ENCODE measurements at places on chromosomes 6 and 20.
A peak's percentile ranks its signal among the peaks of the same experiment; 100 is the strongest.

DNA sequence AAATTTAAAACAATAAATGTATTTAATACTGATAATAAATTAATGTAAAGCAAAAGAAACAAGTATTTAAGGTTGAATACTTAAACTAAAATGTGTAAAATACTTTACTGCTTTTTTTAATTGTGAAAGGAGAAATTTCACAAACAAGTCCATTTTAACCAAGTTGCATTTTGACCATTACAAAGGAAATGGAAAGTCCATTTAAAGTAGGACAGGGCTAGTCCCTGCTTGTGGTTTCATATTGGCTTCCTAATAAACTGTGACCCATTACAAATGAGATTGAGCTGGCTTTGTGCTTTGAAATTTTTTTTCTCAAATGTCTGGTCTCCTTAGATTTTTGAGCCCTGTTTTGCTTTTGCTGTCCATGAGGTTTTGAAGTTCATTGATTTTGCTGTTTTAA, 527.6 kb downstream of the MAFB start:
- no peak for DNase-seq

GRCh38 chr6:111361648-111362047, 121.4 kb downstream of the REV3L start:
- no peak for DNase-seq

DNA sequence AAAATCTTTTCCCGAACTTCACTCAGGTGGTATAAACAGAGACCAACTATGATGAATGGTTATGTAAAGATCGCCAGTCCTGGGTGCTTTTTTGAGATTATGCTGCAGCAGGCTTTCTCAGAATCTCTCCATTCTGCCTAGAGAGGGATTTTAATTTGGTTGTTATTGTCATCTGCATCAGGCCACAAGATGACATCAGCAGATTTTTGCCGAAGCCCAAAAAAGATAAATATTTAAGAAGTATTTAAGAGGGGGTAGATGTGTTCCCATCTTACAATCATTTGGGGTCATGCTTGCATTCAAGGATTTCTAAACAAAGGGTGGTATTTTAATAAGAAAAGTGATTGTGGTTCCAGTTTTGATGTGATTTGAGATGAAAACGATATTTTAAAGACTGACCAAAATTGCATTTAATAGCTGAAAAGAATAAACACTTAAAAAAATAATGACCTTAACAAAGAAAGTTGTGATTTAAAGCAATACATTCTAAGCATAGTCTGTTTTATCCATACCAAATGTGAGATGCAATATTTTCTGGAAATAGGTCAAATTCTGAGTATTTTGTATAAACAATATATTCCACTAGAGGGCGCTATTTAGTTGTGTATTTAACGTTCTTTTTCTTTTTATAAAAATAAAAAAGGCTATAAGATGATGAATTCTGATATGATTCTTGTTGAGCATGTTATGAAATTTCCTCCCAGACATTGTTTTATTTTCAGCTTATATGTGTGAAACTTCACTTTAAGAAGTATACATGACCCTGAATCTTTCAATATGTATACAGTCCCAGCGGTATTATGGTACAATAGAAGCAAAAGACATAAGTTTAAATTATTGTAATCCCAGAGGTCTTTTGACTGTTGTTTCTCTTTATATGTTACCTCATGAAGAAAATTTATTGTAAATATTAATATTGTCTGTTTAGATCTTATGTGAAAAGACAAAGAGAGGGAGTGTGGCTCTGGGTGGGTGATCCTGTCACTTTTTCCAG, 51.0 kb upstream of the ZFP64 start:
- DNase-seq: no peak

DNA sequence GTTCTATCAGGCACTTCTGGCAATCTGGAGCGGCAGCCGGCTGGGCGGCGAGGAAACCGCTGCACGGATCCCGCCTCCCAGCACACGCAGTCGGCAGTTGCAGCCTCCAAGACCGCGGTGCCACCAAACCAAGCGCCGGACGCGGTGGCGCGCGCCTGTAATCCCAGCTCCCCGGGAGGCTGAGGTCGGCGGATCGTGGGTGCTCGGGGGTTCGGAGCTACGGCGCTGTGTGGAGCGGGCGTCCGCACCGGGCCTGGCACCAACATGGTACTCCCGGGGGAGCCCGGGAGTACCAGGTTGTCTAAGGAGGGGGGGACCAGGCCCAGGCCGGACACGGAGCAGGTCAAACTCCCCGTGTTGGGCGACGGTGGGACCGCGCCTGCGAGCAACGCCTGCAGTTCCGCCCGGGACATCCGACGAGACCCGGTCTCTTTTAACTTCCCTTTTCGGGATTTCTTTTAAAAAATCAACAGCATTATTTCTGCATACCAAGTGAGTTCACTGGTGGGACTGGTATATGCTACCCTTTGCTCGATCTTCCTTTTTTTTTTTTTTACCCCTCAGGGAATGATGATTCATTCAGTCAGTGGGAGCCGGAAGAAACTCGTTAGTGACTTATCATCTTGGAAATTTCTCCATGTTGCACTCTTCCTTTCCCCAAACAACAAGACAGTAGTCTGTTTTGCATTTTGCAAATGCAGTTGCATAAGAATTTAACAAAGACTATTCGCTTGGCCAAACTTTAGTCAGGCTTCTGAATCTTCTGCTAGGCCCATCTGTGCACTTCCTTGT, 27.6 kb downstream of the ZNF311 start:
- no peak for DNase-seq

- no peak for DNase-seq
Observed at GRCh38 chr20:4102381-4102780, 87.0 kb upstream of the RNF24 start.

- no peak for DNase-seq
Observed at GRCh38 chr6:28969129-28969528, 36.0 kb downstream of the ZNF311 start.

DNA sequence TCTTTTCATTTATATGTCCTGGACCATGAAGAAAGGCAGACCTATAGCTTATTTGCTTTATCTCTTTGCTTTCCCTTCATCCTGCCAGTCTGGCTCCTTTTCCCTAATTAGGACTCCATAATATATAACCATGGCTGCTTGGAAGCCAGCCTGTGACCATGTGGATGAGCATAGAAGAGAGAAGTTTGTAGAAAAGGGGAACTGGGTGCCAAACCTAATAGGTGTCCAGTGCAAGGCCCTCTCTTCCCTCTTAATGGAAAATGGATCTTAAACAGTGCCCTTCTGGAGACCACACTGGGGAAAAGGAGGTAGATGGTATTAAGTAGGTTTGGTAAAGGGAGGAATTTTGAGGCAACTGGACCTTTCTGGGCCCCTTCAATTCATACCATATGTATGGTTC, 16.7 kb upstream of the OSTM1 start:
- no peak for DNase-seq

GRCh38 chr6:155171109-155171746, 92.6 kb upstream of the CLDN20 start:
- DNase-seq: peak; percentile 48

DNA sequence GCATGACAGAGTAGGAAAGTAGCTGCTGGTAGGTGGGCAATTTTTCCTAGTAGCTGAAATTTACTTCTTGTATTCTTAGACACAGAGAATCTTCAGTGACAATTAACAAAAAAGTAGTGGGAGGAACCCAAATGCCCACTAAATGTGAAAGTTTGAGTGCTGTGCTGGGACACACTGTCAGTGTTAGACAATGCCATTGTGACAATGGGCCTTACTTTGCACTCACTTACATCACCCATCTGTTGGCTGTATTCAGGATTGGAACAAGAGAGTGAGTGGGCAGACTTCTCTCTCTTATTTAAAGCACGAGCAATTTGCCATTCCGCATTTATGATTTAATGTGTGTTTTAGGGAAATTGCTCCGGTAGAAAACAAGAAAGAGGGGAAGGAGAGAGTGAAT, 662.5 kb downstream of the CBLN4 start:
- no peak for DNase-seq

DNA sequence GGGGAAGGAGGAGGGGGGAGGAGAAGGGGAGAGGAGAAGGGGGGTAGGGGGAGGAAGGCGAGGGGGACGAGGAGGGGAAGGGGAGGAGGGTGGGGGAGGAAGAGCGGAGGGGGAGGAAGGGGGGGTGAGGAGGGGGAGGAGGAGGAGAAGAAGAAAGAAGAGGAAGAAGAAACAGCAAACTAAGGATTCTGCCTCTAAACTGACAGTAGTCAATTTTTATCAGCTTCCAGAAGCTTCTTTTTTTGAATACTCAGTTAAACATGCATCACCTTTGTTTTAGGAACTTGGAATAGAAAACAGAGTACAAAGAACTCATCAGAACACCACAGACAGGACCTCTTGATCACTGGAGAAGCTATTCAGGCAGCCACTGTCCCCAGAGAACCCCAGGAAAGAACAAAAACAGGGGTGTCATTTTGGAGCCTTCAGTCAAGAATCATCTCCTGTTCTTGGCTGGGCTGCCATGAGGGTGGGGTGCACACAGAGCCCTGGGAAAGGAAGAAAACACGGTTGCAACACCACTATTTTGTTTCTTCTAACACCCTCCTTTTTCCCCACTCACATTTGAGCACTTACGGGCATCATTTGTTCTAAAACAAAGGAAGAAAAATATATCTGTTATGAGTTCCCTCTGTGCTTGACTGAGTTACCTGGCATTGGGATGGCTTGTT, 67.4 kb downstream of the TMEM170B start:
- DNase-seq: no peak

DNA sequence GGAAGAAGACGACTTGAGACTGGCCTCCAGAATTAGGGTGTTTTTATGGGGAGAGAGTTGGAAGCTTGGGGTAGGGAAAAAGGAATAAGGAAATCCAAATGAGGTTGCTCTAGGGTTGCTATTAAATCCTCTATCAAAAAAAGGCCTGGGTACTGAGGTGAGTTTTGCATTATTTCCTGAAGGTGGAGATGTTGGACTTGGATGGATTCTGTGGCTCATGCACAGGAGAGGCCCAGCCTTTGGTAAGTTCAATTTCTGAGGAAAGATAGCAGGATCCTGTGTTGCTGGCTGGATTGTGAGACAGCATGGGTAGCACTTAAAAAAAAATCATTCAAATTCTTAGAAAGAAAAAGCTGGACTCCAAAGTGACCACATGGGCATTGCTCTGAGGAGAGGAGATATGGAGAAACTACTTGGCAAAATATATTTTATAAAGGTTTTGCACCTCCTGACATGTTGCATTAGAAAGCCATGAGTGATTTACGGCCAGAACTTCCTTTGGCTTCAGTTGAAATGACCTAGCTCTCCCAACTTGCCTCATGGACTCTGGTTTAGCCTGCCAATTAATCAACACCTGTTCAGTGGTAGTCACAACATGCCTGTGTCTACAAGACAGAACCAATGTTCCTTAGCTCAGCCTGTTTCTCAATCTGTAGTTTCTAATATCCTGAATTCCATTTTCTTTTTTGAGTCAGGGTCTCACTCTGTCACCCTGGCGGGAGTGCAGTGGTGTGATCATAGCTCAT, 152.1 kb upstream of the RALGAPA2 start:
- no peak for DNase-seq

DNA sequence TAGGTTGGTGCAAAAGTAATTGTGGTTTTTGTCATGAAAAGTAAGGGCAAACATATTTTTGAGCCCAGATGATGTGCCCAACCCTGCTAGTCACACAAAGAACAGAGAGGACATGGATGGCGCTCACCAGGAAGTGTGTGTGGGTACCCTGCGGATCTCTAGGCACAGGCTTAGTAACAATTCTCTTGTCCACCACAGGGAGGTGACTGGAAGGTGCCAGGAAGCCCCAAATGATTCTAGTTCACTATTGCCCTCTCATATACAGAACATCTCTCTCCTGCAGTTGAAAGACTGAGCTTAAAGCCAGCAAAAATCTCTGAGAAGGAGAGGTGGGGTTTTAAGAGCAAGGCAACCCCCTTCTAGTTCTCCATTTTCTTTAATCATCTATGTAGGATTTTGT, 272.1 kb upstream of the TAB2 start:
- DNase-seq: no peak

GRCh38 chr20:36155991-36156390, 1.5 kb downstream of the EPB41L1 start:
- no peak for DNase-seq

DNA sequence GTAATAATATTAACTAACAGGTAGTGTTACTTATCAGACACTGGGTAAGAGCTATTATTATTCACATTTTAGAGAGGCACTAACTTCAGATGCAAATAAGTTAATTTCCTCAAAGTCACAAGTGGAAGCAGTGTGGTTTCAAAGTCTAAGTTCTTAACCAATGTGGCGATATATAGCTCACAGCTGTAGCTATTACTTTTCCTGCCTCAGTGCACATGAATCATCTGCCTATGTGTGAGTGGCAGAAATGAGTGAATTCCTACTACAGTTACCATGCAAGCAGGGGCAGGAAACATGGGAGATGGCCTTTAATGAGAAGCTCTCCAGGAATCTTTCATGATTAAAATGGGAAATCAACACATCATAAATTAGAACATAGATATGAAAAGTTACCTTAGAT, 126.2 kb upstream of the EYA4 start:
- DNase-seq: no peak

DNA sequence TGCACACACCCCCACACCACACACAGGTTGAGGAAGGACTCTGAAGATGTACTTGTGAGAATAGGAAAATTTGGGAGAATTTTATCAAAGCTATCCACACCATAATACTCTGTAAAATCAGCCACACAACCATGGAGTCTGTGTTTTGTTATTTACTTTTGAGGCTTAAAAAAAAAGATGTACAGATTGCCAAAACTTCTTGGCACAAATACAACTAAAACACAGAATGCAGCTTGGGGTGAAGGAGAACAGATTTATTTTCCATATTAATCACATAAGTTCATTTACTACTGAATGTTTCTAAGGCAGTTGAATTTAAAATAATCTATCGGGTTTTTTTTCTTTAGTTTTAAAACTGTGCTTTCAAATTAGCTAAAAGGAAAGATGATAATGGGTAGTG, 32.8 kb upstream of the KCNQ5 start:
- no peak for DNase-seq

- DNase-seq: no peak
Observed at GRCh38 chr6:65191471-65191870, 515.6 kb downstream of the EYS start.

- no peak for DNase-seq
Observed at GRCh38 chr6:5373430-5373829, 112.1 kb downstream of the FARS2 start.

GRCh38 chr6:33199687-33200218, 712 bp downstream of the RXRB start:
- DNase-seq: peak; percentile 80

DNA sequence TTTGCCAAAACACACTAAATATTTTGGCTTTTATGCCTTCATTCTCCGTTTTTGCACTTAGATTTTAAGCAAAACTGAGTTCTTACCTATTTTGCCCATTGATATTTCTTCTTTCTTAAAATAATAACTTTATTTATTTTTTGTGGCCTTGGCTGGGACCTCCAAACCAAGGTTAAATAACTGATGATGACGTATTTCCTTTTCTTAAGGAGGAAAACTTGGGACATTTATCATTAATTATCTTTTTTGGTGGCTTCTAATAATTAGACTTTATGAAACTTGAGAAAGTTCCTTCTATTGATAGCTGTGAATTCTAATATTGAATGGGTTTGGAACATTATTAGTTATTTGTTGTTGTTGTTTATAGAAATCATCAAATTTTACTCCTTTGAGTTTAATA, 154.5 kb downstream of the ADGB start:
- no peak for DNase-seq

GRCh38 chr6:151914484-151914883, 107.0 kb downstream of the ESR1 start:
- DNase-seq: no peak

Data from GM12892 (cell line).